ENCODE measurements at places on chromosomes 2 and 18.

GRCh38 chr18:22169011-22169888, at the start of gene GATA6:
Gene GATA6 (plus strand): TSS chr18:22169589. CDS start chr18:22171145, 1,556 bp downstream.
- DNase-seq: peak; percentile 86

DNA sequence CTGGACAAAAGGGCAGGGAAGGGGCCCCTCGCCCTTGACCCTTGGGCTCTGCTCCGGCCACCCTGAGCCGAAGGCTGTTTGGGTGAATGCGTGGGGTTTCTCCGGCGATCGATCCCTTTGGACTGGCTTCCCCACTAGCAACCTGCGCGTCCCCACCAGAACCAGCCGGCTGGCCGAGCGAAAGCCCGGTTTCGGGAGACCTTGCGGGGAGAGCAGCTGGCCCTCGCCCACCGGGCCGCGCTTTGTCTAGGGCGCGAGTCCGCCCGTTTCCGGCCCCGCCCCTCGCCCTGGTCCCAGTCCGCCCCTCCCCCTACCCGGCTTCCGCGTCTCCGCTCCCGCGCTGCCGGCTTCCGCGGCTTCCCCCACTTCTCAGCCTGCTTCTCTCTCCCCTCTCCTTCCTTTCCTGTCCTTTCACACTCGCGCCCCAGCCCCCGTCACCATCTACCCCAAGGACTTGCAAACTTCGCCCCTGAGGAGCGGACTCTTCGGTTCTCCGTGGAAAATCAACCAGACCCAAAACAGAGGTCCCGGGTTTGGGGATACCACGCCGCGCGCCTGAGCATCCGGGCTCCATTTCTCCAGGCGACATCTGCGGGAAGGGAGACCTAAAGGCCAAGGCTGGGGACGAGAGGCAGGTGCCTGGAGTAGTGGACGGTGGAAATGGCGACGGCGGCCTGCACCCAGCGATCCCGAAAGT, 48.0 kb upstream of the ATP6V1B1 start:
- DNase-seq: no peak

DNA sequence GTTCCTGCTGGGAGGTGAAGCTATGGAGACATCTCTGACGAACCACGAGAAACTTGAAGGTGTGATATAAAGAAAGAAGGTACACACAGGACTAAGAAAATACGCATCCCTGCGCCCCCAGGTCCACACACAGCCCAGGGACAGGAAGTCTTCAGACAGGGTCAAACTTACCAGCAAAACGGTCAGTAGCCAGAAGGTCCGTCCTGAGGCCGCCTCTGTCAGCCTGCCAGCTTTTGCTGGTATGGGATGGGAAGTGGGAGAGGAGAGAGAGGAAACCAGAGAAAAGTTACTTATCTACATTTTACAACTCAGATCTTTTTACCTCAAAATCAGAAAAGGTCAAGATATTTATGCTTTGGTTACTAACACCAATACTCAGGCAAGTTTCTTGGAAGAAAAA, 47.2 kb downstream of the HDLBP start:
- peak; percentile 41 for DNase-seq

DNA sequence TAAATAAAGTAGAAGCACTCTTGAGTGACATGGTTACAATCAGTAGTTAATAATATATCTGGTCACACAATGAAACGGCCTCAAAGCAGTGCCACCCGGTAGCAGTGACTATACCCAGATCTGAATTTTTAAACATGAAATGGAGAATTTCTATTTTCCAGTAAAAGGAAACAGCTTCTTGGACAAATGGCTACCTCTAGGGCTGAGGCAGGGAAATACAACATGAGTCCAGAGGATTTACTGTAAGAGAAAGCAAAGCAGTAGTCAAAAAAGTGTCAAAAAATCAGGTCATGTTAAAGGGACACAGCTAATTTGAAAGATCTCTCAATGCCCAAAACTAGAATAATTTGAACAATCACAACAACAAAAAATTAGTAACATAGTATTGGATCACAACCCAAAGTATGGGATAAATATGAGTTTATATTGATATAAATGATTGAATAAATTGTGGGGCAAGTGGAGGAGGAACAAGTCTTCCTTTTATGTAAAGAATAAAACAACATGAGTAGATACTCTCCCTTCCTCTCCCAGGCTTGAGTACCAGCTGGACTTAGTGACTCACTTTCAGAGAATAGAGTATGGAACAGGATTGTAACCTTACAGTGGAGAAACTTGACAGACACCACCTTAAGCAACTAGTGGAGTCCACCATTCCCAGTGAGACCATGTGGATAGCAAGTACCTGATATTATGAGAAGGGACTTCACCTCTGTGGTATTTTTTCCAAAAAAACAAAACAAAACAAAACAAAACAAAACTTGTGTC, 180.8 kb downstream of the MBD2 start:
- DNase-seq: peak; percentile 19

DNA sequence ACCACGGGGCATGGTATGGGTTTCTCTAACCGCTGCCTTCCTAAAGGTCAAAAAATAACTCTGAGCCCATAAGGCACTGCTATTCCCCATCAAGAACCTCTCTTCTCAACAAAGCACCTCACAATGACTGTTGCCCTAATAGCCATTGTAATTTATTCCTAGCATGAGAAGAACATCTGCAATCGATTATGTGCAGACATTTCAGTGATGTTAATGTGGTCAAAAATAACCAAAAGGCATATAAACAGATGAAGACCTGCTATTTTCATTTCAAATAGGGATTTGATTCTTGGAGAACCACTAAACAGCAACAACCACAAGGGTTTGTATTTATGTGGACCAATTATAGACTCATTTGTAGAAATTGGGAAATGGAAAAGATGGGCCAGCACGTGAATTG, 356.6 kb downstream of the FBXO15 start:
- no peak for DNase-seq

DNA sequence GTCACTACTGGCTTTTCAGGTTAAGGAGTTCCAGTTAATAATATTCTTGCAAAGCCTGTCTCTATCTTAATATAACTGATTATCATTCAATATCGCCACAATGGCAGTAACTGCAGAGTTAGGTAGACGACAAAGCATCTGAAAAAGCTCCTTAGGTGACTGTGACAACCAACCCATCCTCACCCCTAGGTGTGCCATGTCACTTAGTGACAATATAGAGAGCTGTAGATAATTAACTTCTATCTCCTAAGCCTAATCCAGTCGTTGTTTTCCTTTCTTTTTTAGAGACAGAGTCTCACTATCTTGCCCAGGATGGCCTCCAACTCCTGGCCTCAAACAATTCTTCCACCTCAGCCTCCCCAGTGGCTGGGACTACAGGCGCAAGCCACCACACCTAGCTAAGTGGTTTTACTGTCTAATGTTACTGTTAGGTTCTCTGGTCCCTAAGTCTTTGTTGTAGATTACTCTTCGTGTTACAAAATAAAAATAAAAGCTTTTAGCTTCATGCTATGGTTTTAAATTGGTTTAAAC, 65.2 kb downstream of the SPIRE1 start:
- no peak for DNase-seq

DNA sequence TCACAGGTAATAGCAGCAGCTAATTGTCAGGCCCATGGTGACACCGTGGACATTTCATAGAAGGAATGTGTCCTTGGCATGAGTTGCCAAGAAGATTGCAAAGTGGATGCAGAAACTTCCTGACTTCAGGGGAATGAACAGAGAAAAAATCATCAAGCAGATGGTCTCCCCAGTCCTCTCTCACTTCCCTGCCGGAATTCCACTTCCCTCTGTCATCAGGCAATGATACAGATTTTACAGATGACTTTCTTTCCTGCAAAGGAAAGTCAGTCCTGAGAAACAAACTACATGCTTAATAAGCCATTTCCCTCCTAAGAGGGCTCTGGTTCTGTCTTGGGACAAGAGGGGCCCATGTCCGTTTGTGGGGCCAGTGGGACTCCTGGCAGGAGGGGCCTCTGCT, 45.7 kb downstream of the KCNF1 start:
- no peak for DNase-seq

DNA sequence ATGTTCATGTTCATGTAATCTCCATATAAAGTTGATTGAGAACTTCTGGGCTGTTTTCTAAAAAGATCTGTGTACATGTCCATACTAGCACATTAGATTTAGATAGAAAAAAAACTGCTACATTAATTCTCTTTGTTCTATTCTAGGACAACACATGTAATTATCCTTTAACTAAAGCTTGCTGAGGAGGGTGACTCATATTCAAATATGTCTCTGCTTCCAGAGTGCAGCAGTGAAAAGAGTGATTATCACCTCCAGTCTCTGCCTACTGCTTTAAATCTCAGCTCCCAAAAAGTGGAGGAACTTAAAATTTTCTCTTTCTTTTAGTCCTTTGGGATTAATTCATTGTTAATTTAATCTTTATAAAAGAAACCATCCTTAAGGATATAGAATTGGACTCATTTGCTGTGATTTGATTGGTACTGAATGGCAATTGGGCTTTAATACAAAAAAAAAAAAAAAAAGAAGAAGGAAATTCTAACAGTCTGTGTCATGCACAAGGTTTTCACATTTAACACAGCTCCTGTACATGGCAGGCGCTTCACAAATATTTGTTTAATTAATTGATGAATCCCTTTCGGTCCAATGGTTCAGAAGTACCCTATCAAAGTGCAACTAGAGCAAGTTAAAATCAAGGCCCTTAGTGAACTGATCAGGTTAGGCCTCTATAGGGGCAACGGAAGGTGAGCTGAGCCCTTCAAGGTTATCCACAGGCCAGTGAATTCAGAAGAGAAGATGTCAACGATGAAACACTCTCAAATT, 214.0 kb upstream of the KCNJ3 start:
- DNase-seq: no peak

DNA sequence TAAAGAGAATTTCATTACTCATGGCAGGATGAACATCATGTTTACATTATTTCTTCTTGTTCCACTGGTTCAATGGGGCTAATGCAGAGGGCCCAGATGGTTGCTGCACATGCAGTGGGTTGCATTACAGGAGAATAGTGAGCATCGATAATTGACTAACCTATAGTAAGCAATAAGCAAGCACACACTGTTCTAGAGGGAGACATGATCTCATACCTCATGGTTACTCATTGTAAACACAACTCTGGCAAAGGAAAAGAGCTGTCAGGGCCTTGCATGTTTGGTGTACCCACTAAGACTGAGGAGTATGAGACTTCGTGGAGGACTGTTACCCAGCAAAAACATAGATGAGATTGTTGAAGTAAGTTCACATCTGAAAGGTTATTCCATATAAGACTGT, 885.6 kb upstream of the VRK2 start:
- no peak for DNase-seq

DNA sequence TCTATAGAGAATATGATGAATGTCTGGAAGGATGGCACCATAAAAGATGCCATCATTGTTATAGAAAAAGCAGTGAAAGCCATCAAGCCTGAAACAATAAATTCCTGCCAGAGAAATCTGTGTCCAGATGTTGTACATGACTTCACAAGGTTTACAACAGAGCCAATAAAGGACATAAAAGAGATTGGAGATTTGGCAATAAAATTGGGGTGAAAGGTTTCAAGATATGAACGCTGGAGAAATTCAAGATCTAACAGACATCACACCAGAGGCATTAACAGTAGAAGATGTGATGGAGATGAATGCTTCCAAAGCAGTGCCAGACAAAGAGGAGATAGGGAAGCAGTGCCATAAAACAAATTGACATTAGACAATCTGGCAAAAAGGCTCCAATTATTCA, 518.8 kb upstream of the ACVR2A start:
- no peak for DNase-seq

DNA sequence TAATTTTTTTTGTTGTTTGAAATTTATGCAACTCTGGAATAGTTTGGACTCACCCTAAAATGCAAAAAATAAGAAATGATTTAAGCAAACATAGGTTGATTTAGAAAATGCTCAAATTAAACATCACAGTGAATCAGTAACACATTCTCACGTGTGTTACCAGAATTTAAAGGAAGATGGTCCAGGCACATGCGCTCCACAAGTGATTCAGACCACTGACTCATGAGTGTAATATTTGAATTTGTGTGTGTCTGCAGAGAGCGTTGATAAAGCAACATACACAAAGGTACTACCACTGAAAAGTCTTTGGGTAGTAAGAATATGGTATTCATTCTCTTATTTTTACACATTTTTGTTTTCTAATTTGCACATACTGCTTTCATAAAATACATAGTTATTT, 7.9 kb downstream of the SS18 start:
- DNase-seq: peak; percentile 21

DNA sequence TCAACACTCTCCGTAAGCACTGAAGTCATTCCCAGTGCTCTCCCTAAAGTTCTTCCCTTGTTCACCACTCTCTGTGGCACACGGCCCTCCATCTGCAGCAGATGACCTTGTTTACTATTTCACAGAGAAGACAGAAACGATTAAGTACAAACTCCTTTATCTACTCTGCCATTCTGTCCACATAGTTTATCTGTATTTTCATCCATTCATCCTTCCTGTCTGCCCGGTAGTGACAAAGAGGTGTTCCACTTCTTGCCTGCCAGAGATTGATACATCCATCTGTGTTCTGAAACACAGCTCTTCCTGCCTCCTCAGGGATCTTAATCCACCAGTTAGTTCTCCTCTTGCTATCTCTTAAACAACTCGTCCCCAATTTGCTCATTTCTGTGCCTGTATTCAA, 77.9 kb upstream of the CD226 start:
- peak; percentile 9 for DNase-seq

DNA sequence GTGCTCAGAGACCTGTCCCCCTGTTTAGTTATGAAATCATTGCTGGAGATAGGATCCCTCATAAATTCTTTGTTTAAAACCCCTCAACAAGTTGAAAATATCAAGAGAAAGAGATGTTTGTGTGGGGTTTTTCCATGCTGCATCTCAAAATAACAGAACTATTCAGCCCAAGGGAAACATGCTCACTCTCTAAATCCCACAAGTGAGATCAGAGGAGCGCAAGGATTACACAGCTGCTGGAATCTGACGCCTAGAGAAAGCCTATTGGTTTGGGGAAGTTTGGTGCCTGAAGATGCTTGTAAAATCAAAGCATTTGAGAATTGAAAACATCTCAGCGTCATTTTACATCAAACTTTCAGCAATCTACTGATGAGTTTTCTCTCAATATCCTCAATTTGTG, 7.9 kb downstream of the FSHR start:
- no peak for DNase-seq

DNA sequence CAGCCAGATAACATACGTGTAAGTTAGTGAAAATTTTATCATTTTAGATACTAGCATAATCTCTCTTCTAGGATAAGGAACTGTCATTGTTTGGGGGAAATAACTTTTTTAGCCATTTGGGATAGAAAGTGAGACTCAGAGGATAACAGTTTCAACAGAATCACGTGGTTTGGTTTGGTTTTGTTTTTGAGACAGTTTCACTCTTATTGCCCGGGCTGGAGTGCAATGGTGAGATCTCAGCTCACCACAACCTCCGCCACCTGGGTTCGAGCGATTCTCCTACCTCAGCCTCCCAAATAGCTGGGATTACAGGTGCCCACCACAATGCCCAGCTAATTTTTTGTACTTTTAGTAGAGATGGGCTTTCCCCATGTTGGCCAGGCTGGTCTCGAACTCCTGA, 323.2 kb upstream of the MEIS1 start:
- DNase-seq: no peak
